Tibial artery (tissue), 4 donors: ENCODE measurements at places on chromosomes 6 and 20.

DNA sequence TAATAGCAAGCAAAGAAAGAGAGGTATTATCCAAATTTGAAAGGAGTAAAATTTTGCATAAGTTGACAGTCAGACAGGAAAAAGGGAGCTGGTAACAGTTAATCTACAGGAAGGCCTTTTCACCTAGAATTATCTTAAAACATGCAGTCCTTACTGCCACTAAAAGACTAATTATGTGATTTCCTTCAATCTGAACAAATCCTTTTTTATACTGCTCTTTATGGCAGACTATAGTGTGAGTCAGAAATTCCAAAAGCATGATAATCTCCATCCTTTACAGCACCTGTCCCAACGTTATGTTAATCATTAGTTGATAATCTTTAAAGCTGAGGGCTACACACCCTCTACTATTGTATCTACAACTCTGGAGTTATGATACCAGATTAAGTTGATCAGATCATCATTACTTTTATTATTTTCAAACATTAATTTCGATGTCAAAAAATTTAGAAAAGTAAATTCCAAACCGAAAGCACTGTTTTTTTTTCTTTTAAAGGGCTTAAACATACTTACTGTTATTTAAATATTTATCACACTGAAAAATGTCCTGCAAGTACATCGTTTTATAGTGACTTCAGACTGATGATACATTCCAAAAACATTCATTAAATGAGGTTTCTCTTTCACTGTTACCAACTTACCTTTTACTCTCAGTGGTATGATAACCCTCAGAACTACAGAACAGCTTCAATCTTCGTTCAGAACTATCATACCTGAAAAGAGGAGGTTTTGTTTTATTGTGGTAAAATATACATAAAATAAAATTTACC is 33.2 kb upstream of the AKAP7 start:
- no peak for DNase-seq

GRCh38 chr6:145727817-145728388 is 7.4 kb downstream of the EPM2A start:
- DNase-seq = no peak

DNA sequence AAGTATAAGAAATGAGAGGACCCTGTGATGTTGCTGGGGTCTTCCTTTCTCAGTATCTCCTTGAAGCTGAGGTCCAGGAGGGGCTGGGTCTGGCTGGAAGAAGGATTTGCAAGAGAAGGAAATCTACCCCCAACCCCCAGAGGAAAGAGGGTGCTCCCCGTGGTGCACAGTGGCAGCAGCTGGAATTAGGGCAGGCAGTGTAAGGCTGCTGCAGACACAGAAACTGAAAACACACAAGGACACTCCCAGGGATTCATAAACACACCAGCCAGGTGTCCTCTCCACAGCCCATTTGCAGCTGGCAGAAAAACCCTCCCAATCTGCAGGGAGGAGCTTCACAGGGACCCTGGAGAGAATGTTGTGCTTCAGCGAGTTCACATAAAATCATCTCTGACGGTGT is 297.2 kb downstream of the CDH26 start:
- DNase-seq = no peak

DNA sequence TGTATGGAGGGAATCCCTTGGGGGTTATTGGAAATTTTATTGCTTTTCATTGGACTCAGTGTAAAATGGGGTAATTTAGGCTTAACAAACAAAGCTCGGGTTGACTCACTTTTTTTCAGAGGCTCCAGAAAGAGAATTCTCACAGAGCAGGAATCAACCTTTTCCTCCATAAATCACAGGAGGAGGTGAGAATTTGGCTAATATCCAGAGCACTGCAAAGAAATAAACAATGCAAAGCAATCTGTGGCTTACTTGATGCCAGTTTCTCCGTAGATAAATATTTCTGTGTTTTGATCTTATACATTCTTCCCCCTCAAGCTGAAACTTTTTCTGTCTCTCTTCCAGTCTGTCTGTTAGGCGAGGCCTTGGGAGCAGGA is 176.6 kb downstream of the TSHZ2 start:
- no peak for DNase-seq

DNA sequence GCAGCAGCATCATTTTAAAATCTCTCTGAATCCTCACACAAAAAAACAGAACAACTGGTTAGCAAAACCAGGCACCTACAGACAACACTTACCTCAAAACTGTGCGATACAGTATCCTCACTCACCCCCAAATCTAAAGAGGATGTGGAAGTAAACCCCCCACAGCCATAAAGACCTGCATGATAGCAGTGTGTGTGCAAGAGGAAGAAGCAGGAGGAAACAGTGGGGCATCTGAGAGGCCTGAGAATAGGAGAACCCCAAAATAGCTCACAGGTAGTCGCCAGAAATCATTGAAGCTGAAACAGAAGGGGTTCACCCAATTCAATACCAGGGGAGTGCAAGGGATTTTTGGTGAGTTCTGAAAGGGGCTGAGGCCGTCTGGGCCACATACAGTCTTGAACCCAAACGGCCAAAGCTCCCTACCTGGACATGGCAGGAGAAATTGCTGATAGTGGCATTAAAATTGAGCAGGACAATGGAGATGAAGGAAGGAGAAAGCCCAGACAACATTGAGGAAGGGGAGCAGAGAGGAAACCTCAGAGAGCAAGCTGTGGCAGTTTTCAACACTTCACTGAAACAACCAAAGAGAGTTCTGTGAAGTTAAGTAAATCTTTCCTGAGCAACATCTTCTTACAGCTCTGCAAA is 129.7 kb downstream of the FIG4 start:
- DNase-seq = no peak

DNA sequence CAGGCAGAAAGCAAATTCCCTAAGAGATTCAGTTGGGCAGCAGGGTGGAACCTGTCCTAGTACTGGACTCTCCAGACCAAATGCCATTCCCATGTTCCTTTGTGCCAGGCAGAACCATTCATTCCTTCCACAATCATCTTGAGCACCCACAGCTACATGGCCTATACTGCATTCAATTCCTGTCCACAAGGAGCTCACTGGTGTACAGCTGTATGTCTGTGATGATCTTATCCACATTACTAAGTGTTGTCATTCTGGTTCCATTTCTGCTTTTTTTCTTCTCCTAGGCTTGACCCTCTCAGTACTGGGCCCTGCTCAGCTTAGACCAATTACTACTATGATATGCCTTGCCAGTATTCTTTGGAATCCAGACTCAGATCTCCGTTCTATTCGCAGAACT is 27.5 kb downstream of the MAN1A1 start:
- DNase-seq = no peak

GRCh38 chr6:150254770-150255169 is 111.9 kb downstream of the PPP1R14C start:
- DNase-seq = no peak

GRCh38 chr20:34075647-34076046 is 36.4 kb downstream of the EIF2S2 start:
- no peak for DNase-seq

- DNase-seq = no peak
Measured at GRCh38 chr6:54655162-54655561, 191.4 kb upstream of the FAM83B start.

GRCh38 chr20:13008761-13009681 is at the start of gene SPTLC3:
SPTLC3 (plus strand) TSS chr20:13008972; CDS start chr20:13009268, 296 bp downstream.
- peak; percentile 71 for DNase-seq
